ENCODE measurements at places on chromosomes 13 and 19. TPM values are rescaled to one million over a fixed set of nuclear protein-coding genes. Genes with fewer than 3 reads are reported as not detected.

DNA sequence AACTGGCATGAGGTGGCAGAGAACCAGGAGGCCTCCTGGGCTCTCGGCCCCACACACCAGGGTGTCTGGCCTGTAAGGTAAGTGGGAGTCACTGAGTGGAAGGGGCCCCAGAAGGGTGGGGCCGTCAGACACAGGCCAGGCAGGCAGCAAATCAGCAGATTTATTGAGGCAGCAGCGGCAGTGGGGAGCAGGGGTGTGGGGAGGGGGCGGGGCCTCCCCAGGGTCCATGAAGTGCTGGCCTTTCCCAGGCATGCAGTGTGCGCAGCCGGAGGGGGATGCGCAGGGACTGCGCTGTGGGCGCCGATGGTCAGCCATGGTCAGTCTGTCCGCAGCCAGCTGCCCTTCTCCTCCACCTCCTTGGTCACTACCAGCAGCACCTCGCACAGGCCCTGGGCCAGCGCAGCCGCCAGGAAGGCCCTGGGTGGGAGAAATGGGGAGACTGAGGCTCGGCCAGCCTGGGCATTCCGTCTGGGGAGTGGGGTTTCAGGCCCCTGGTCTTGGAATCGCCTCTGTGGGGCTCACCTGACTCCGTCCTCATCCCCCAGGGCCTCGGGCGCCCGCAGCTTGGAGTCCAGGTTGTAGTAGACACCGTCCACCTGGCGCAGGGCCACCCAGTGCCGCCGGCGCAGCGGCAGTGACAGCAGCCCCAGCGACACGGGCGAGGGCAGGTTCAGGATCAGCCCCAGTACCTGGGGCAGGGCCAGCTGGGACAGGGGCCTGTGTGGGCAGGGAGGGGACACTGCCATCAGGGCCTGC is 5.0 kb downstream of the JOSD2 start:
- peak; percentile 67 for DNase-seq

DNA sequence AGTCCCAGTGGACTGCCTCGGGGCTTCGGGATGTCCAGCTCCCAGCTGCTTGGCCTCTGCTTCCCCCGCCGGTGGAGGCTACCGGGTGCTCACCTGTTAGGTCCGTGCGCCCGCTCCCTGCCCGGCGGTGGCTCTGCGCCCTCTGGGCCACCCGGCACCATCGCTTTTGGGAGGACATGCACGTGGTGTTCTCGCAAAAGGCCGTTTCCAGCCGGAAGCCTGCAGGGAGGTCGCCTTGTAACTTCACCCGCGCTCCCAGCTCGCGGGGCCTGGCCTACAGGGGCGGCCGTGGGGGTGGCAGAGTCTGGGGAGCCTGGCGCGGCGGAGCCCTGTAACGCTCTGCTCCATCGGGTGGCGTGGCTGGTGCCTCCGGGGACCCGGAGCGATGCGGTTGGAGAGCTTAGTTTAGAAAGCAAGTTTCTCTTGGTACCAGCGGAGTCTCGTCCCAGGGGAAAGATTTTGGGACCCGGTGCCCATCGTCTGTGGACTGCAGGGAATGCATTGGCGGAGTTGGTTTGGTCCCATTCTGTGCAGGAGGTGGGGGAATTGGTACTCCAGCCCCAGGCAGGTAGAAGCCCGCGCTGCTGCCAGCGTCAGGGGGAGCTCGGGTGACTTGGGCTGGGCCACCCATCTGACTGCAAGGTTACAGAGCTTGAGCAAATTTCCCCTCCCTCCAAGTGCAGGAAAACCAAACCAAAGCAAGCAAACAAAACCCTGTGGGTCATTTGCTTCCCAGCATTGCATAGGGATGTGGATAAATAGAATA is 673 bp downstream of the SPATA13 start:
- peak; percentile 88 for DNase-seq

DNA sequence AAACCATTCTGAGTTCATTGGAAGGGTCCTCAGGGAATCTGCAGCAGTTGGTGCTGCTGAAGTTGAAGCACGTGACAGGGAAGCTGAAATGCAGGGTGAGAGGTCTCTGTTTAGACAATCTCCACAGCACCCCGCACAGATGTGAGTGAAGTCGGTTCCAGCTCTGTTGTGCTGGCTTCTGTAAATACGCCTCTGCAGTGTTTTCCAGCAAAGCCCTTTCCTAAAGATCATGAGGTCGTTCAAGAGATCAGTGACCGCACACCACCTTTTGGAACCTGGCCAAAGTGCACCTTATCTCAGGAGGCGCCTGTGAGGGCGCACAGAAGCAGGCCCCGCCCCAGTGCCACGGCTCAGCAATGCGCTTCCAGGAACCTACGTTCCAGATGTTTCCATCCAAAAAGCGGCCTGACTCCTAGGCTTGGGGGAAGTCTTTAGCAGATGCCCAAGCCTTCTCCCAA is 10.8 kb downstream of the CUL4A start:
- no peak for DNase-seq

AP2S1 gene
- total RNA-seq, result 128 TPM

ZNF20 gene
- 5.5 TPM for total RNA-seq

ZSCAN4 gene
- total RNA-seq, result 0.47 TPM

ZNF709 gene
- total RNA-seq, result 4.3 TPM

DNA sequence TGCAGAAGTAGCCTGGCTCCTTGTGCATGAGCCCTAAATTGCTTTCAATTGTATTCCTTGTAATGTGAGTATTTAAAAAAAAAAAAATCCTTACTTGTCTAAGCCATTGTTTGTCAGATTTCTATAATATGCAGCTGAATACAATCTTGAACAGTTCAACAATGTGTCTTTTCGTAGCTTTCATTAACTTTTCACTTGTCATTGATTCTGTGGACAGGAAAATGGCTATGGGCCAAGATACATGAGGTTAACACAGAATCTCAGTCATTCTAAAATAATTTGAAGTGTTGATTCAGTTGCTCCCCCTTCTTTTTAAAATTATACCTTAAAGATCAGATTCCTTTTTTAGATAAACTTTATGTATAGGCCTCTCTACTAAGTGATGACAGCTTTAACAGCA is 395.8 kb upstream of the KLF12 start:
- no peak for DNase-seq

ZNF568 gene
- 16.8 TPM for total RNA-seq

GRCh38 chr13:72853000-72853399 is 71.1 kb downstream of the PIBF1 start:
- DNase-seq, result no peak

DNA sequence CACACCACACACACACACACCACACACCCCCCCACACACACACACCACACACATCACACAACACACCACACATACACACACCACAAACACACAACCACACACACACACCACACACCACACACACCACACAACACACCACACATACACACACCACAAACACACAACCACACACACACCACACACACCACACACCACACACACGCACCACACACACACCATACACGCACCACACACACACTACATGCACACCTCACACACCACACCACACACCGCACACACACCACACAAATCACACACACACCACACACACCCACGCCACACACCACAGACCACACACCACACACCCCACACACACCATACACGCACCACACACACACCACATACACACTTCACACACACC is 83.5 kb downstream of the ZNF557 start:
- no peak for DNase-seq

GRCh38 chr19:56840451-56841192 is at the start of the genes PEG3 and ZIM2:
Gene PEG3 (minus strand): TSS chr19:56840726. CDS start chr19:56824655, 16,071 bp downstream.
Gene ZIM2 (minus strand): TSS chr19:56840726. CDS start chr19:56824277, 16,449 bp downstream.
- DNase-seq, result no peak

DNA sequence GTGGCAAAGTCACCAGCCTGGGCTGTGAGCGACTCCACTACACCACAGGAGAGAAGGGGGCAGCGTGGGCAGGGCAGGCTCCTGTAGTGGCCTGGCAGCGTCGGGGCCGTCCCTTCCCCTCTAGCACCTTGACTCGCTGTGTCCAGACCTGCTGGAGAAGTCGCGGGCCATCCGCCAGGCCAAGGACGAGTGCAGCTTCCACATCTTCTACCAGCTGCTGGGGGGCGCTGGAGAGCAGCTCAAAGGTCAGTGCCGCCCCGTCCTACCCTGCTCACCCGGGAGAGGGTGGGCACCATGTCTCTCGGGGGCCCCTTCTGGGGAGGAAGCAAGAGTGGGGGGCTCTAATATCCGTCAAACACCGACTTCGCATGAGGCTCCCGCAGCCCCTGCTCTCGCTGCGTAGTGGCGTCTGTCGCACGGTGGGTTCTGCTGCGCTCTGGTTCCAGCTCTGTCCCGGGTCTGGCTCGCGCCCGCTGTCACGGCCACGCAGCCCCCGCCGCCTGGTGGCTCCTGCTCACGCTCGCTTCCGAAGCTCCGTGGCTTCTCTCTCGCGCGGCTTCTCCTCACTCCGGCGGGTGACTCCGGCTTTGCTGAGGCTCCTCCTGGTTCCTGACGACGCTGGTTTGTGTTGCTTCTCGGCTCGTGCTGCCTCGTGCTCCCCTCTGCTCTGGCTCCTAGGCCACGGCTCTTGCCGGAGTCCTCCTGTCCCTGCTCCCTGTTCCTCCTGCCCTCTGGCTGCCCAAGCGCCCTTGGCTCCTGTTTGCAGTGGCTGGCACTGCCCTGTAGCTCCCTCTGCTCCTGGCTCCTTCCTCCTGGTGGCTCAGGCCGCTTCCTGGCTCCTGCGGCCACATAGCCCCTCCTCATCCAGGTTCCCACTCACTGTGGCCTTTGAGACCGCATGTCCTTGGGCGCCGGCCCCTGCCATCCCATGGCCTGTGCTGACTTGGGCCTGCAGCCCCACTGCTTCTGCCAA is 27.2 kb downstream of the MYH14 start:
- DNase-seq, result no peak

ZNF146 gene
- 62.0 TPM for total RNA-seq

MARCHF2 gene
- 52.1 TPM for total RNA-seq

DNA sequence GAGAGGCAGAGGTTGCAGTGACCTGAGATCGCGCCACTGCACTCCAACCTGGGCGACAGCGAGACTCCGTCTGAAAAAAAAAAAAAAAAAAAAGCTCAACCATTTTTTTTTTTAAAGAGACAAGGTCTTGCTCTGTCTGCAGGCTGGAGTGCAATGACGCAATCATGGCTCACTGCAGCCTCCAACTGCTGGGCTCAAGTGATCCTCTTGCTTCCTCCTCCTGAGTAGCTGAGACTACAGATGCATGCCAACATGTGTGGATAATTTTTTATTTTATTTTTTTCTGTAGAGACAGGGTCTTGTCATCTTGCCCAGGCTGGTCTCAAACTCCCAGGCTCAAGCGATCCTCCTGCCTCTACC is 10.3 kb downstream of the EHD2 start:
- DNase-seq, result no peak

HIPK4 gene
- total RNA-seq, result not detected

DNA sequence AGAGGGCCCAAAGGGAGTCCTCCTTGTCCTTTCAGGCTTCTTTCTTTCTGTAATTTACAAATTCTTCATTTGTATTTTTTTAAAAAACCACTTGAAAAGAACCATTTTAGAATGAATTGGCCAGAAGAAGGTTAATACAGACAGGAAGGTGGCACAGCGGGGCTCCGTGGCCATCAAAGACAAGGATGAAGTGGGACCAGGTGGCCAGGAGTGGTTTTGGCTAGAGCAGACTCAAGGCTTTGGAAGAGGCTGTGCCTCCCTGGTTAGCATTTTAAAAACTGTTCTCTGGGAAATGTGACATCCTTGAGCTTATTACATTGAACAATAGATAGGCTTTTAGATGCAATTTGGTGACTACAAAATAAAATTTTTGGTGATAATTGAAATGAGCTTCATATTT is 48.4 kb downstream of the ATP8A2 start:
- DNase-seq, result no peak

CYP4F2 gene
- total RNA-seq, result not detected

DNA sequence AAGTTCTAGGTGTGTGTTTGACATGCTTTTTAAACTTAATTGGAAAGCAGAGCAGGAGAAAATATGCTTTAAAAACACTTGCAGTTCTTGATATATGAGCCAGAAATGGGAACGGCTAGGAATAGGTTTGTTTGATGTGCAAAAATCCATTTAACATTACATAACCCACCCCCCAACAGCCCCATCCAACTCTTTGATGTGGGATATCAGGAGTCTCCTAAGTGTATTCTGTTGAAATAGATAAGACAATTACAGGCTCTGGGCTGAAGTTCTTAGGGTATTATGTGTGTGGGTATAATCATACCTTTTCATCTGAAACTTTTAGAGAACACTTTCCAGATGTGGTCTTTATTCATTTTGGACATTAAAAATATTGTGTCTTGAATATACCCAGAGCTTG is 240.4 kb upstream of the CSNK1A1L start:
- no peak for DNase-seq

DNA sequence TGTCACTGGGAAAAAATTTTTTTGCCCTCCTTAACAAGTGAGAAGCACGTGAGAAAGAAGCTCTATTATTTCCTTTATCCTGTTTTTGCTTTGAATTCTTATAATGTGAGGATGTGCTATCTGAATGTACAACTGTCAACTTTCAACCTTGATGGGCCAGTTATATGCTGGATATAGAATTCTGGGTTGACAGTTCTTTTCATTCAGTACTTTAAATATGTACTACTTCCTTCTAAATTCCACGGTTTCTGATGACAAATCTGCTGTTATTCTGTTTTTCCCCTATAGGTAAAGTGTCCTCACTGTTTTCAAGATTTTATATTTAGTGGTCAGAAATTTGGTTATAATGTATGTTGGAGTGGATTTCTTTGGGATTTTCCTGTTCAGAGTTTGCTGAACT is 29.9 kb downstream of the ZDHHC20 start:
- no peak for DNase-seq

PTGIR gene
- 18.6 TPM for total RNA-seq

DNA sequence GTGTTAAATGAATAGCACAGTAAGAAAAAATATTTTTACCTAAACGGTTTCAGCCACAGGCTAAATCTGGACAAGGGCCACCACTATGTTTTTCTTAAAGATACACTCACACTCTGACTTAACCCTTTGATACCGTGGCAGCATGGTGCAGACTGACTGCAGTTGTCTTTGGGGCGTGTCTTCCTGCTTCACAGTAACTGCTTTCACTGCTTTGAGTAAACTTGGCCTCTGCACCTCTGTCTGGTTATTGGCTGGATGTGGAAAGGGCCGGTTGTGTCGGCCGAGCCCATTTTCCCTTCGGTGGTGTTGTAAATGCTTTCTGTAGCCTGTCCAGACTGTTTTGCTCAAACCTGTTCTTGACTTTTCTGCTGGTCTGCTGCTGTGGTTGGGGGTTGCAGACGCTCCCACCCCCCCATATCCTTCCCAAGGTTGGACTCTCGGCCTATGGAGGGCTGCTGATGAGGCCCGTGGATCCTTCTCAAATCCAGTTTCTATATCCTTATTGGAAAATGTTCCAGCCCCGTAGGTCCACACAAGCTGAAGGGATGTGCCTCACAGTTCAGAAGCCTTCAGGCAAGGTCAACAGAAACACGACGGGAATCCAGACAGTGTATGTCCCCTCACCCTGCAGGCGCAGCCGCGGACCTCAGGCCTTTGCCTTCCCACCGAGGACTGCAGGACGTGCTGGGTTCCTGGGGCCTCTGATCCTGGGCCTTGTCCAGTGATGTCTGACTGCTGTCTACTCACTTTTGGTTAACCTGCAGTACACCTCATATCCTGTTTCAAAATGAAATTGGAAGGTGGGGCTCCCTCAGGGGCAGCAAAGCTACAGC is 90.2 kb upstream of the RNF113B start:
- no peak for DNase-seq

DNA sequence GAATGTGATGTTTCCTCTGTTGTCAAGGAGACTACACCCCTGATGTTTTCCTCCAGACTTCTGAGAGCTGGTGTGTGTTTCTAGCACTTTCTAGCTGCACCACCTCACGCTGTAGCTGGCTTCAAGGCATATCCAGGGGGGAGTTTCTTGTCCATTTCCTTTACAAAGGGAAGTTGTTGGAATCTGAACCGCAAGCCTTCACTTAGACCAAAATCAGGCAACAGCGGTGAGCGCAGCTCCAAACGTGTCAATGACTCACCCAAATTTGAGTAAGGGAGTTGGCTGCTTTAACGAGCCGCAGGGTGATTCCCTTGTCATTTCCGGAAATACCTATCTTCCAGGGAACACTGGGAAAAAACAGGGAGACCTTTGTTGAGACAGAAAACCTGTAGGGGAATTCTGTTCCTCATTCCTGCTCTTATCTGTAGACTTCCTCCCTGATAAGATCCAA is 2.5 kb downstream of the LDLR start:
- no peak for DNase-seq

Measured in spleen (tissue), 13 donors.